Inflammatory macrophage treated with lipopolysaccharide for 1 hour (primary cell): ENCODE measurements at places on chromosomes 6 and 20.

DNA sequence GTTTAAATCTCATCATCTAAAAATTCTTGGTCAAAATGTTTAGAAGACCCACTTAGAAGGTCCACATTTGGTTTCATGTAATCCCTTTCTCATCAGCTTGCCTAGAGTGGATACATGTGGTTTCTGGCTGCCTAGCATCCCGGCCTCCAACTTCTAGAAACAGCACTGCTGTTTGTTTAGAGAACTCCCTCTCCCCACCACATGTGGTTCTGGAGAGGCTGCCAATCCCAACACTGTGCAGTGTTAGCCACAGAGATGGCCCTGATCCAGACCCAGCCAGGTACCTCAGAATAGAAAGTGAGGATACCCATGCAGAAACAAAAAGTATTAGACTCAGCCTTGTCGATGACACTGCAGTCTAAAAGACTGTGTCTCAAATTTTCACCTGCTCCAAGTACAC, 241.8 kb downstream of the BCKDHB start:
- no peak for DNase-seq

- peak; percentile 55 for DNase-seq
These were observed 40.6 kb downstream of the TOX2 start for GRCh38 chr20:43955062-43955749.

- DNase-seq: no peak
These were observed 152.2 kb upstream of the CHD6 start for GRCh38 chr20:41770427-41770826.

DNA sequence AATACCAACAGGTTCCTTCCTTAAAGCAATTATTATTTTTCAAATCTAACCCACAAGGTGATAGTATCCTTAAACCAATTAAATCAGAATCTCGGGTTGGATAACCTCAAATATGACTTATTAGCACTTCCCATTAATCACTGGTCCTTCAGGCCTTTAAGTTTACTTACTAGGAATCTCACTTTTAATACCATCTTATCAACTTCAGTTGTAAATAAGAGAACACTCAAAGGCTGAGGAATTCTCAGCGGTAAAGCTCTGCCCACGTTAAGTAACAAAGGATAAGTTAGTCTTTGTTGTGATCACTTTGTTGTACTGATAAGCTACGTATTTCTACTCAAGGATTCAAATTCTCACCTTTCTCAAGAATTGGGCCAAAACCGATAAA, 82.0 kb downstream of the OR2B2 start:
- no peak for DNase-seq

DNA sequence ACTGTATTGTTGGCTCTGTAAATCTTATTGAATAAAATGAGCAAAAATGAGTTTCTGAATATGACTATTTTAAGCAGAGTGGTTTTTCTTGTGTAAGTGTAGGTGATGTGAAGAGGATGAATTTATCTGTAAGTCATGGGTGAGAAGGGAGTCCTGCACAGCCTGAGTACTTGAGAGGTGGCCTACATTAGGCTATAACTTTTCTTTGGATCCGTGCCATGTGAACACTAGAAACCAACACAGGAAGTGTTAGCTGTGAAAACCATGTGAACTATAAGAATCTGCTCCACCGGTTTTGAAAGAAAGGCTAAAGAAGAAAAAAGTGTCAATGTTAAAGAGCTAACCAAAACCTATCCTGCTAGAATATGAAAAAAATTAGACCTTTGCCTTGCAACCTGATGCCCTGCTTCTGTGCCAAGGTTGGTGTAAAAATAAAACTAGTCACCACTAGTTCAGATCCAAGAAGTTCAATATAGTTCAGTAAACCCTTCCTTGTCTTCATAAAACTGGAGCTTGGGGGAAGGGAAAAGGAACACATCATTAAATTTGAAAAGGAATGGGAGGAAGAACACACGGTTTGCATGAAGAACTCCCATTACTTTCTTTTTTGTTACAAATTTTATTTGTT, 21.3 kb downstream of the PLCB1 start:
- no peak for DNase-seq

GRCh38 chr6:145485288-145485687, 250.0 kb downstream of the EPM2A start:
- DNase-seq: no peak

DNA sequence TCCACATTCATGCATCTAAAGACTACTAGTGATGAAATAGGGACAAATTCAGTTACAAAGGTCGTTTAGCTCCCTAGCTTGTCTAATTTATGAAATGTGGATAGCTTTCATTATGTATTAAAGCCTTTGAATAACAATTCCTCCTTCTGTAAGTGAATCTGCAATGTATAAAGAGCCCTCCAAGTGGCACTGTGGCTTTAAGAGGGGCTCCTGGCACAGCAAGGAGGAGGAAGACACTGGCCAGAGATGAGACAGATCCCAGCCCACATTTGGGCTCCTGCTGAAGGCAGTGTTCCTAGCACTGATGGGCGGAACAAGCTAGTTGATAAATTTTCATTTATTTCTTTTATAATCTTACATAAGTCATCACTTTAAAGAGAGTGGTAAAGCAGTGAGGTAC, 17.6 kb upstream of the FUCA2 start:
- no peak for DNase-seq
